ENCODE measurements at places on chromosomes 5 and 9.

DNA sequence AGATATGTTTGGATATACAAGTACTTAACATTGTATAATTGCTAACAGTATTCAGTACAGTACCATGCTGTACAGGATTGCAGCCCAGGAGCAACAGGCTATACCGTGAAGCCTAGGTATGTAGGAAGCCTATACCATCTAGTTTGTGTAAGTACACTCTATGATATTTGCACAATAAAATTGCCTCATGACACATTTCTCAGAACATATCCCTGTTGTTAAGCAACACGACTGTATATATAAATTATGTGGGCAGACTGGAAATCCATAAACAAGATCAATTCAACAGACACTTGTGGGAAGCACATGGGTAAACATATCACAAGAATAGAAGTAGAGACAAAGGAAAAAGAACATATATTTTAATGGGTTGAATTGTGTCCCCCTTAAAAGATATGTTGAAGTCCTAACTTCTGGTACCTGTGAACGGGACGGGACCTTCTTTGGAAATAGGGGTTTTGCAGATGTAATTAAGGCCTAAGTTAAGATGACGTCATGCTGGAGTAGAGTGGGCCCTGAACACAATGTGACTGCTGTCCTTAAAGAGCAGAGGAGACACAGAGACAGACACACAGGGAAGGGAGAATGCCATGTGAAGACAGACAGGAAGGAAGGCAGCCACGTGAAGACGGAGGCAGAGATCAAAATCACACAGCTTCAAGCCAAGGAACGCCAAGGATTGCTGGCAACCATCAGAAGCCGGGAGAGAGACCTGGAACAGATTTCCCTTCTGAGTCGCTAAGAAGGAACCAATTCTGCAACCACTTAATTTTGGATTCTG lies 76.3 kb downstream of the SCAI start:
- DNase-seq: no peak

DNA sequence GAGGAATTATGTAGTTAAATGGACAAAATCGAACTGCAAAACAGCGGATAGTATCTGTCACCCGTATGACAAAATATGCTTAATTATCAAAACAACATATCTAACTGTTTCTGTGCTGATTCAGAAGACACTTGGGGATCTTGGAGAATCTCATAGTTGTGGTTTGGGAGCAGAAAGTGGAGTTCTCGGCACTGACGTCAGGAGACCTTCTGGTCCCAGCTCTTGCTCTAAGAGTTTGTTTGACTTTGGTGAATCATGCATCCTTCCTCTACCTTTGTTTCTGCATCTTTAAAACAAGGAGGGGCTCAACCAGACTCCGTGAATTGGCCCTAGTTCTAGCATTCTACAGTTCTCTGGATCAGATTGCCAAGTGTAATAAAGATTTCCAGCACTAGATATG lies 37.0 kb upstream of the TAF1L start:
- DNase-seq: no peak

DNA sequence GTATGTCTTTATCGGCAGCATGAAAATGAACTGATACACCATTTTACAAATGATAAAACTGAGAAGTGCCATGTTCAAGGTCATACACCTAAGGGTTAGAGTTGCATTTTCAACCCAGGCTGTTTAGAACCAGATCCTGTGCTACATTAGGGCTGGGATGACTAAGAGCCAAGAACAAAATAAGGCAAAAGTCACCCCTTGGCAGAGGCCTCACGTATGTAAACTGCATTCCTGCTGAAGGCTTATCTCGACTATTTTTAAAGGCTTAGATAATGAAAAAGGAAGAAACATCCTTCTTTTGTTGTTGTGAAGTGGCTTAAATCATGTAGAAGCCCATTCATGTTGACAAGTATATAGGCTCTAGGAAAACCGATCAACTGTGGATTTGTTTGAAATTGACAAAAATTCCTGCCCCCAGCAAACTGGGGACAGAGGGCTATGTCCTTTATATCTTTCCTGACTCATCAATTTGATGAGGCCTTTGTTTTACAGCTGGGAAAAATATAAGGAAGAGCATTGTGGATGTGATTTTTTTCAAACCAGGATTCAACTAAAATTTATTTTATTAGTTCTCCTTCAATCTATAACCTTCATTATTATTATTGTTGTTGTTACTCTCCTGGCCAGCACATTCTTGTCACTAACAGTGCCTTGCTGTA lies 196.5 kb downstream of the SNX18 start:
- no peak for DNase-seq

- DNase-seq: no peak
These were observed 2.6 kb downstream of the ABL1 start for GRCh38 chr9:130837643-130838042.

GRCh38 chr9:113343732-113344231 lies 3.7 kb upstream of the WDR31 start:
- DNase-seq: no peak

- no peak for DNase-seq
These were observed 1.8 kb upstream of the PDE8B start for GRCh38 chr5:77208507-77209163.

- DNase-seq: no peak
These were observed 19.8 kb upstream of the INPP5E start for GRCh38 chr9:136459425-136459824.

- no peak for DNase-seq
These were observed 228.9 kb upstream of the MVB12B start for GRCh38 chr9:126097679-126098078.

DNA sequence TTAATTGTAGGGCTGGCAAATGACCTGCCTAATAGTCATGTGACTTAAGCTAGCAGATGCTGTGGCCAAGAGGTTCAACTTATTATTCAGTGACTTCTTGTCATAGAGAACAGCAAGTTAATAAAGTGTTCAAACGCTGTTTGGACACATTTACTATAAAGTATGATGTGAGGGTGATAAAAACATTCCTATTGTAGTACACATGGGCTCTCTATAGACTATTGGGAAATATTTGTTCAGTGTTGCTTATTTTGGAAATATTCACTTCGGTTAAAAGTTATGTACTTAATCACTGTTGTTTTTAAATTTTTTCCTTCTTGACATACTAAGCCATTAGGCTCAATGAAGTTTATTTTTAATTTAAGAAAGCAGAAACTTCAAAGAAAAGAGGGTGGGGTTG lies 345.0 kb downstream of the NNT start:
- no peak for DNase-seq

GRCh38 chr9:99093492-99093791 lies 11.5 kb upstream of the TGFBR1 start:
- DNase-seq: no peak

All from stimulated activated CD4-positive, alpha-beta T cell treated with anti-CD3 and anti-CD28 coated beads, Interleukin-1b, Interleukin-23, amount 100 ng/mL, for 1 hour (primary cell).